ENCODE measurements at places on chromosomes 16 and 17. TPM values are rescaled to one million over a fixed set of nuclear protein-coding genes. Genes with fewer than 3 reads are reported as not detected.

Gene DHX58
- 14.7 TPM for total RNA-seq

Gene TM4SF5
- not detected for total RNA-seq

Gene MCRIP1
- total RNA-seq = 96.1 TPM

Gene TOM1L1
- 7.1 TPM for total RNA-seq

Gene SLC26A11
- 10.3 TPM for total RNA-seq

Gene RAB11FIP4
- total RNA-seq = 0.16 TPM

Gene NTHL1
- total RNA-seq = 43.2 TPM

Gene WWP2
- 16.4 TPM for total RNA-seq

Gene CSH1
- total RNA-seq = not detected

Gene CCL18
- not detected for total RNA-seq

Gene ITGA2B
- 0.16 TPM for total RNA-seq

Gene MIEF2
- 18.1 TPM for total RNA-seq

Gene FDXR
- total RNA-seq = 62.7 TPM

Gene TP53TG3C
- not detected for total RNA-seq

Gene HOXB2
- total RNA-seq = 2.3 TPM

Gene CHST5
- not detected for total RNA-seq

Gene C1QTNF8
- total RNA-seq = not detected

Gene SMIM5
- not detected for total RNA-seq

Gene RNF222
- not detected for total RNA-seq

Gene EFCAB13
- 5.8 TPM for total RNA-seq

Gene KRT39
- 0.17 TPM for total RNA-seq

Gene GPR179
- not detected for total RNA-seq

Gene KRT20
- total RNA-seq = not detected

Gene TANGO6
- 29.5 TPM for total RNA-seq

Gene SMIM22
- total RNA-seq = not detected

Gene PRSS33
- not detected for total RNA-seq

Gene ABCC12
- not detected for total RNA-seq

Gene SPATA32
- total RNA-seq = not detected

Gene TMEM114
- total RNA-seq = not detected

Gene AATK
- total RNA-seq = 0.32 TPM

Gene OR2C1
- total RNA-seq = 0.43 TPM

Gene NT5M
- total RNA-seq = 1.1 TPM

Gene GEMIN4
- 5.5 TPM for total RNA-seq

Gene KRTAP4-4
- not detected for total RNA-seq

Gene TP53TG3
- total RNA-seq = not detected

Gene HCRT
- total RNA-seq = not detected

Gene ARHGAP44
- total RNA-seq = 0.95 TPM

Gene SMTNL2
- total RNA-seq = 0.47 TPM

Gene COTL1
- total RNA-seq = 83.4 TPM

Gene YBX2
- total RNA-seq = not detected

Gene BTBD17
- not detected for total RNA-seq

Gene C16orf86
- 3.9 TPM for total RNA-seq

Gene TPSG1
- total RNA-seq = not detected

Gene GCGR
- total RNA-seq = not detected

Gene ITGAL
- total RNA-seq = not detected

Gene CD300LB
- total RNA-seq = not detected

Gene HOXB5
- 0.09 TPM for total RNA-seq

Gene PPP1R9B
- total RNA-seq = 37.4 TPM

Gene CA4
- not detected for total RNA-seq

Gene SLC6A2
- not detected for total RNA-seq

Gene APOBR
- total RNA-seq = not detected

Gene HOXB6
- 3.2 TPM for total RNA-seq

Gene SMIM36
- not detected for total RNA-seq
